GM23248 (cell line): ENCODE measurements at places on chromosomes 12 and 14. TPM values are rescaled to one million over a fixed set of nuclear protein-coding genes. Genes with fewer than 3 reads are reported as not detected.

Gene TSPAN19
- total RNA-seq = not detected in 2 replicates

Gene CIROP
- not detected in 2 replicates for total RNA-seq

Gene DTX1
- total RNA-seq = not detected in 2 replicates

Gene OTUB2
- total RNA-seq = 1.0 and 1.9 TPM in 2 replicates

Gene ACVRL1
- total RNA-seq = 67.4 and 114 TPM in 2 replicates

Gene TSPAN11
- 0.76 and 1.9 TPM in 2 replicates for total RNA-seq

Gene NTF3
- total RNA-seq = 1.0 and 4.8 TPM in 2 replicates

Gene CELA1
- not detected in 2 replicates for total RNA-seq

Gene RFLNA
- 4.6 and 4.9 TPM in 2 replicates for total RNA-seq

Gene RPL36AL
- total RNA-seq = 89.8 and 92.5 TPM in 2 replicates

Gene CD4
- total RNA-seq = not detected in 2 replicates

Gene PTPRB
- total RNA-seq = 3.9 and 4.4 TPM in 2 replicates

Gene TOMM20L
- not detected in 2 replicates for total RNA-seq

Gene USP44
- 0.25 and 0.76 TPM in 2 replicates for total RNA-seq

Gene C12orf60
- total RNA-seq = 1.2 and 2.3 TPM in 2 replicates

Gene TAPBPL
- 7.8 and 8.1 TPM in 2 replicates for total RNA-seq

Gene MMP14
- total RNA-seq = 450 and 475 TPM in 2 replicates

Gene FSCB
- total RNA-seq = not detected in 2 replicates

Gene LRP1-AS
- not detected in 2 replicates for total RNA-seq

Gene AKAP3
- total RNA-seq = 0.22 and 0.89 TPM in 2 replicates

Gene TAS2R30
- 0.13 and 0.32 TPM in 2 replicates for total RNA-seq

Gene FITM1
- not detected in 2 replicates for total RNA-seq

Gene IL23A
- not detected in 2 replicates for total RNA-seq

Gene HOXC10
- total RNA-seq = not detected in 2 replicates

Gene OTX2
- total RNA-seq = not detected in 2 replicates

Gene G2E3
- 11.2 and 12.6 TPM in 2 replicates for total RNA-seq

Gene GPR132
- not detected in 2 replicates for total RNA-seq

Gene MYF6
- total RNA-seq = not detected in 2 replicates

Gene LBHD2
- not detected in 2 replicates for total RNA-seq

Gene CAPZA3
- not detected in 2 replicates for total RNA-seq

Gene NKX2-1
- total RNA-seq = not detected in 2 replicates

Gene TAS2R7
- total RNA-seq = not detected in 2 replicates

Gene SLC38A1
- total RNA-seq = 79.9 and 81.7 TPM in 2 replicates

Gene ASIC1
- total RNA-seq = 0.13 and 1.9 TPM in 2 replicates

Gene PYM1
- total RNA-seq = 20.1 and 25.9 TPM in 2 replicates

Gene NEUROD4
- not detected in 2 replicates for total RNA-seq

Gene RERG
- not detected in 2 replicates for total RNA-seq

Gene GYS2
- total RNA-seq = not detected in 2 replicates

Gene OR6C2
- total RNA-seq = not detected in 2 replicates

Gene NAV3
- 49.8 and 69.9 TPM in 2 replicates for total RNA-seq

Gene RNASE7
- not detected in 2 replicates for total RNA-seq
